Lower leg skin (tissue), 4 donors: ENCODE measurements at places on chromosomes 4 and X.

DNA sequence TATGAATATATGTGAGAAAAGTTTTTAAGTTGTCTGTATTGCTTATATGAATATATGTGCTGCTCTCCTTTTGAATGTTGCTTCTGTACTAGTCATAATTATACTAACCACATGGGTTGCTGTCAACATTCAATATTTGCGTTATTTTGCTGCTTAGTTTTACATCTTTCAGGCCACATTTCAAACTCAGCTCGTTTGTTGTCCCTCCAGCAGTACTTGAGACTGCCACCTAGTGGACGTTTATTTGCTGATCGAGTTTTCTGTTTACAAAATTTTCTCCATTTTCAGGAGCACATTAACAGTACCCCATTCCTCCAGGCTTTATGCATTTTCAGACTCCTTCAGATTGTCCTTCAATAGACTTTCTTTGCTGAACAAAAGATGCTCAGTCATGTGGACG lies 75.8 kb downstream of the NUDT11 start:
- DNase-seq, result no peak

DNA sequence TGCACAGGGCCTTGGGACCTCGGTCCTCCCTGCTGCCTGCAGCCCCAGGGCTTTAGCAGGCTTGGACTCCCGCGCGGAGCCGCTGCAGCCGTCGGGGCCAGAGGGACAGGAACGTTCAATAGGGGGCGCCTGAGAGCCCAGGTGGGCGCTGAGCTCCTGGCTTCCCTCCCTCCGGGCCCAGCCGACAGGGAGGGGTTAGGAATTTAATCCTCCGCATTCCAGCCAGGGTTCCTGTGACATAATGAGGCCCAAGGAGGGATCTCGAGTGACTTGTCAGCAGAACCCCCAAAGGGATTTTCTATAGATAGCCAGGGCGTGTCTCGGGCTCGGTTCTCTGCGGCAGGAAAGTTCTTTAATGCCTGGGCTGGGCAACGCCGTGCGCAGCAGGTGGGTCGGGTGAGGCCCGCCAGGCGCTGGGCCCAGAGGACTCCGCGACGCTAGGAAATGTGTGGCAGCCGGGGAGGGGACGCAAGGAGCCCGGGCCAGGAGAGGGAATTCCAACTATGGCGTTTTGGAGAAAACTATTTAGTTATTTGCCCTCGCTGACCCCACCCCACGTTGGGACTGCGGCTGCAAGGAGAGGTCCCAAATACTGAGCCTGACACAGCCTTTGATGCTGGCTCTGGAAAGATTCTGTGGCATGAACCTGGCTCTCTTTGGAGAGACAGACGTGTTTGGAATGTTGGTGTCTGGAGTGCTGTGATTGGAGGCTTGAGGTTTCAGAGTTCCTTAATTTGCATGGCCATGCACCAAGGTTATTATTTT lies 285.2 kb upstream of the GATB start:
- DNase-seq, result no peak

GRCh38 chrX:153870791-153871360 lies 15.1 kb downstream of the L1CAM start:
- no peak for DNase-seq

GRCh38 chr4:183636503-183636902 lies 22.5 kb downstream of the RWDD4 start:
- no peak for DNase-seq

GRCh38 chr4:137656661-137657060 lies 124.4 kb upstream of the PCDH18 start:
- DNase-seq, result no peak

DNA sequence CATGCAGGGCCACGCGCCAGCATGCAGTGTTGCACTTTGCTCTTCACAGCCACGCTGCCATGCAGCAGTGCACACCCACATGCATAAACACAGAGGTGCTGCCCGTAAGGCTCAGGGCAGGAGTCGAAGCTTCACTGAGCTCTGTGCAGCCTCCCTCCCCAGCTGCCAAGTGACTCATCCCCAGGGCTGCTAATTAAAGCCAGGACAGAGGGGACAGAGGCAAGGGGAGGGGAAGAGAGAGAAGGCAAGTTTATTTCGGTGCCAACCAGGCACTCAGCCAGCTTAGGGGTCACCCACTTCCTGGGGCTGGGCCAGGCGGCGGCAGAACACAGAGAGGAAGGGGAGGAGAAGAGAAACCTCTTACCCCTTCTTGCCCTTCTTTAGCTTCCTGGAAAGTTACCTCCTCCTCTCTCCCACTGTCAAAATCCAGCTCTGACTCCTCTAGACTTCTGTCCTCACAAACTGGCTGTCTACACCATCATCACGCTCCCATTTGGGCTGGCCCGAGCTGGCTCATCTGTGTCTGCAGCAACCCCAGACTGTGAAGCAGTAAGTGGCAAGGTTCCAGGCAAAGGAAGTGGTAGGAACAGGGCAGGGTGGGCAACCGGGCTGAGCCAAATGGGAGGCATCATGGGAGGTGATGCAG lies 6.2 kb upstream of the IQSEC2 start:
- peak; percentile 92 for DNase-seq

DNA sequence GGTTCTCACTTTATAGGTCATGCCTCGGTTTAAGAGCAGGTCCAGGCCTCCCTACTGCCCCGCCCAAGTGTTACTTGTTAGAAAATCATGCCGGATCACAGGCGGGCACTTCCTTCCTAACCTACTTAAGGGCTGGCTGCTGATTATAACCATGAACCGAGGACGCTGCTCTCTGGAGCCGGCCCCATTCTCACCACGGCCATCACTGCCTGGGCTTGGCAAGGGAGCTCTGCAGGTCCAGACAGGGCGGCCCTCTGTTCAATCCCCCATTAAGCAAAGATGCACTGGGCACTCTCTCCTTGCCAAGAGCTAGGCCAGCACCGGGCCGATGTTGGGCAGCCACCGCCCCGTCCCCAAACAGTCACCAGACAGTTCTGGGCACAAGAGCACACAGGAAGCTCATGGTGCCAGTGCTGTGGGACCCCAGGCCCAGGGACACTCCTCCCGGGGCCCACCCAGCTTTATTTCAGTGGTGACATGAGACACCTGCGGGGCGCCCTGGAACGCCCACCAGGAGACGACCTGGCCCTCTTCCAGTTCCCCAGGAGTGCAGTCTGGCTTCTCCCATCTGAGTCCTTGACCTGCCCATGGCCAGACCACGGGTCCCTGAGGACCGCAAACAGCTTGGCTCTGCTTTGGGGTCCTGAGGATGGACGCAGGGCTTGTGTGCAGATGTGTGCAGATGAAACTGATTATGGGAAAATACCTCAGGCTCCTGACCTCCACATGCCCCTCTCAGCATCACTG lies 44.0 kb downstream of the ABLIM2 start:
- no peak for DNase-seq

GRCh38 chrX:76918033-76918432 lies 490.5 kb downstream of the MAGEE1 start:
- peak; percentile 11 for DNase-seq

GRCh38 chr4:83139514-83140156 lies 25.1 kb upstream of the PLAC8 start:
- no peak for DNase-seq

GRCh38 chrX:46325312-46325877 lies 219.8 kb downstream of the ZNF674 start:
- no peak for DNase-seq

GRCh38 chrX:12138361-12139313 lies at the start of gene FRMPD4:
TSS of gene FRMPD4 (plus strand) at chrX:12138473. CDS start at chrX:12138972, 499 bp downstream.
- no peak for DNase-seq

GRCh38 chr4:83558059-83558653 lies 22.2 kb downstream of the GPAT3 start:
- no peak for DNase-seq
